HT1080 (cell line): ENCODE measurements at places on chromosomes 13 and 19. TPM values are rescaled to one million over a fixed set of nuclear protein-coding genes. Genes with fewer than 3 reads are reported as not detected.
A peak's percentile ranks its signal among the peaks of the same experiment; 100 is the strongest.

Gene CPAMD8
- not detected in 2 replicates for total RNA-seq

Gene CGB2
- total RNA-seq = 0.71 TPM in 1 of 2 replicates, not detected in the other

Gene ZNF653
- total RNA-seq = 5.2 and 11.6 TPM in 2 replicates

Gene CNN2
- 122 and 196 TPM in 2 replicates for total RNA-seq

Gene JAK3
- 0.06 TPM in 1 of 2 replicates, not detected in the other for total RNA-seq

Gene ZNF135
- 0.03 TPM in 1 of 2 replicates, not detected in the other for total RNA-seq

Gene ZNF460
- total RNA-seq = 22.6 and 22.7 TPM in 2 replicates

Gene PRDX2
- total RNA-seq = 88.6 and 94.3 TPM in 2 replicates

Gene DLEU7
- total RNA-seq = not detected in 2 replicates

Gene SLITRK5
- total RNA-seq = under 0.01 TPM in 1 of 2 replicates, not detected in the other

Gene SLC25A41
- total RNA-seq = 0.18 TPM in 1 of 2 replicates, not detected in the other

Gene ZNF582
- 0.06 and 0.53 TPM in 2 replicates for total RNA-seq

Gene ZNF497
- 0.67 and 2.1 TPM in 2 replicates for total RNA-seq

Gene ZNF112
- total RNA-seq = 4.0 TPM in 2 replicates

Gene ZNF726
- total RNA-seq = 8.7 and 8.8 TPM in 2 replicates

GRCh38 chr19:42197375-42197817 is 20.1 kb downstream of the DEDD2 start:
- DNase-seq = no peak

- DNase-seq = no peak
Observed at GRCh38 chr13:95117092-95117491, 184.2 kb downstream of the ABCC4 start.

GRCh38 chr19:38284422-38284821 is 19.6 kb upstream of the C19orf33 start:
- DNase-seq = no peak

DNA sequence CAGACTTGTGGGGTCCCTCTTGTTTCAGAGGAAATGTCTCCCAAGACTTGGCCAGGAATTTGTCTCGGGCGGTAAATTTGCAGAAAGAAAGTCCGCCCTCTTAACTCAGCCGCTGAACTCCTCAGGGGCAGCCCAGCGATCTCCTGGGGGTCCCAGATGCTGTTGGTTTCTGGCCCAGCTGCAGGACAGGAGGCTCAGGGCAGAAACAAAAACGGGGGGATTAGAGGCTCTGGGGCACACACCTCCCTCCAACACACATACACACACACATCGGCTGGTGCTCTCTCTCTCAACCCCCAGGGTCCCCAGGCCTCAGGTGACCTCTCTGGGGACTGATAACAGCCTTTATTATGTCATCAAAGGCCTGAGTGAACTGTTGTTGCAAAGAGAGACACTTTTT is 7.1 kb downstream of the ARHGEF18 start:
- no peak for DNase-seq

DNA sequence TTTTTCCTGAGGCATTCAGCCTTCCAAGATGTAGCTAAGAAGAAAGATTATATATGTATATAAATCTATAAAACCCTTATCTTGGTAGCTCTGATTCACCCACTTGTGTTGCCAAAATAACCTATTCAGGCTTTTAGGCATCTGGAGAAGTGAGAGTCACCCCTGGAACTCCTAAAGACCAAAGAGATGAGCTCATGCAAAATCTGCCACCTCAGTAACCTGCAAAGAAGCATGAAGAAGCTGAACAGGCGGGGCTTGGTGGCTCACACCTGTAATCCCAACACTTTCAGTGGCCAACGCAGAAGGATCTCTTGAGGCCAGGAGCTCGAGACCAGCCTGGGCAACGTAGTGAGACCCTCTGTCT is 393.7 kb downstream of the FOXO1 start:
- DNase-seq = peak; percentile 44

DNA sequence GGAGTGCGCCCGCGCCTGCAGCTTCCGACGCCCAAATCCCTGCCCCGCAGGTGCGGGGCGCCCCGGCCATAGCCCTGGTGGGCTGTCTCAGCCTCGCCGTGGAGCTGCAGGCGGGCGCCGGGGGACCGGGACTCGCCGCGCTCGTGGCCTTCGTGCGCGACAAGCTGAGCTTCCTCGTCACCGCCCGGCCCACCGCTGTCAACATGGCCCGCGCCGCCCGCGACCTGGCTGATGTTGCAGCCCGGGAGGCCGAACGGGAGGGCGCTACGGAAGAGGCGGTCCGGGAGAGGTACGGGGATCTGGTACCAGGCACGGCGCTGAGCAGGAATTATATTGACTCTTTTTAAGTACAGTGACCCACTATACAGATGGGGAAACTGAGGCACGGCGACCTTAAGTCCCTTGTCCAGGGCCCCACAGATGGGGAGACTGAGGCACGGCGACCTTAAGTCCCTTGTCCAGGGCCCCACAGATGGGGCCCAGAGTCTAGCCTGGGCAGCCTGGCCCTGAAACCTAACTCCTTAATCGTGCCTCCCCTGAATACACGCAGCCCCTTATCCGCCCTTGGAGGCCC is 586 bp downstream of the MRI1 start:
- no peak for DNase-seq

GRCh38 chr13:39232401-39232980 is 194.2 kb downstream of the NHLRC3 start:
- no peak for DNase-seq

DNA sequence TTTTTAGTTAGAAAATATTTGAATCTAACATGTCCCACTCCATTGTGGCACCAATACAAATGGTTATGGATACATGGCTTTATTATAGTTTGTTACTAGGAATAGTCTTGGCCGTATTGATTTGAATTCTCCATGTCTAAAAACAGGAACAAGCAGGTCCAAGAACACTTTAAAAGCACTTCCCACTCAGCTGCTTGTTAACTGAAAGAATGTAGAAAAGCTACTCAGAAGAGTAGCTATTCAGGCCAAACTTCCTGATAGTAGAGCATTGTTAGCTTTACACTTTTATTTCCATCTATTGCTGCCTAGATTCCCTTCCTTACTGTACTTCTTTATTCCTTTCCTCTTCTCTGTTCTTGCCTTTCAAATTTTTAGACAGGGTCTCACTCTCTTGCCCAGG is 6.9 kb downstream of the PIBF1 start:
- no peak for DNase-seq

- DNase-seq = no peak
Observed at GRCh38 chr13:41562541-41563178, 105.3 kb downstream of the RGCC start.

DNA sequence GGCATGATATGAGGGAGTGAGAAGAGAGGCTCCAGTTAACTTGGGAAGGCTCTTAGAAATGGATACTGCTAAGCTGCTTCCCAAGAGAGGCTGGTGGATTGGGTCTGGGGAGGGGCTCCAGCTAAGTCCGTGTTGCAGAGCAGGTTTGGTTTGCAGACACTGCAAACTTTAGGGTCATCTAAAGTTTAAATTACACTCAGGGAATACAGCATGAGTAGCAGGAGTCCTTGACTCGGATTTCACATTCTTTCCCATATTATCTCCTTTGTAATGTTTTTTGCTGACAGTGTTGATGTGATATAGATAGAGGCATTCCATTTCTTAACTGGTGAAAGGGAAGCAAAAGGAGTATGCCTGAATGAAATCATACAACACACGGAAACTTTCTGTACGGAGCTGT is 31.9 kb downstream of the SGCG start:
- DNase-seq = no peak

DNA sequence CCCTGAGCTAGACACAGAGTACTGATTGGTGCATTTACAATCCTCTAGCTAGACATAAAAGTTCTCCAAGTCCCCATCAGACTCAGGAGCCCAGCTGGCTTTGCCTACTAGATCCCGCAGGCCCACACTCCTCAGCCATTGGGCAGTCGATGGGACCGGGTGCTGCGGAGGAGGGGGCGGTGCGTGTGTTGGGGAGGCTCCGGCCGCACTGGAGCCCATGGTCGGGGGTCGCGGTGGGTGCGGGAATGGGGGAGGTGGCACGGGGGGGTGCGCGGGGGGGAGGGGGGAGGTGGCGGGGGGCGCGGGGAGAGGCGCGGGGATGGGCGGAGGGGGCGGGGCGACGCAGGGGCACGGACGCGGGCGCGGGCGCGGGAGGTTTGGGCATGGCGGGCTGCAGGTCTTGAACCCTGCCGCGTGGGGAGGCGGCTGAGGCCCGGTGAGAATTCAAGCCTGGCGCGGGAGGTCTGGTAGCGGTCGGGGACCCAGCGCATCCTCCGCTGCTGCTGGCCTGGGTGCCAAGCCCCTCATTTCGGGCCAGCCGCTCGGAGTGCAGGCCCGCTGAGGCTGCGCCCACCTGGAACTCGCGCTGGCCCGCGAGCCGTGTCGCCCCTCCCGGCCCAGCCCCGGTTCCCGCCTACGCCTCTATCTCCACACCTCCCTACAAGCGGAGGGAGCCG is 674.1 kb downstream of the SLITRK5 start:
- no peak for DNase-seq

DNA sequence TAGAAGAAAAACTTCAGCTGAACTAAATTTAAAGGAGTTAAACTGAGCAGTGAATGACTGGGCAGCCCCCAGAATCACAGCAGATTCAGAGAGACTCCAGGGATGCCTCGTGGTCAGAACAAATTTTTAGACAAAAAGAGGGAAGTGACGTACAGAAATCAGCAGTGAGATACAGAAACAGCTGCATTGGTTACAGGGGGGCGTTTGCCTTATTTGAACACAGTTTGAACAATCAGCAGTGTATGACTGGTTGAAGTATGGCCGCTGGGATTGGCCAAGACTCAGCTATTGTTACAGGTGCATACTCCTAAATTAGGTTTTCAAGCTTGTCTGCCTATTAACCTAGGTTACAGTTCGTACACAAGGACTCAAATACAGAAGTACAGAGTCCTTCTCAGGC is 2.2 kb upstream of the SPRYD7 start:
- no peak for DNase-seq

DNA sequence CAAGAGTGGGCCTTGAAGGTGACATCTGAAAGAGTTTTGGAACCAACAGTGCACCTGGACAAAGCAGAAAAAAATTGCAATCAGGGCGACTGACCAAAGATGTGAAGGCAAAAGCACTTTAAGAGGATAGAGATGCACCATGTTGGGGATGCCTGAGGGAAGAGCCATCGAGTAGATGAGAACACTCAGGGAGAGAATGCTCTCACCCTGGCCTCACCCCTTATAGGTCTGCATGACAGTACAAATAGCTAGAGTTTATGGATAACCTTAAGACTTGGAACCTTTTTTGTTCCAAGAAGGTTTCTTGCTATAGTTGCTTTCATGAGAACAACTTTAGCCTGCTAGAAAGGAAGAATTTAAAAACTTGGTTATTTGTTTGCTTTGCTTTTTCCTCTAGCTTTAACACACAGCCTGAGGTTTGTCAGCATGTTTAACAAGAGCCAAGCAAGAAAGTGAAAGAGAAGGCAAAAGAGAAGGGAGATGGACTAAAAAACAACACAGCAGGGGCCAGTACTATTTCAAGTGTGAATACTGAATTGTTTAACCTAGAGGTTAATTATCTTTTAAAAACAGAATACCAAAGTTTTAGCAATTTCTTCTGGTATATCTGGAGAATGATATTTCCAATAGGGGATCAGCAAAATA is 418.9 kb downstream of the DIAPH3 start:
- no peak for DNase-seq

DNA sequence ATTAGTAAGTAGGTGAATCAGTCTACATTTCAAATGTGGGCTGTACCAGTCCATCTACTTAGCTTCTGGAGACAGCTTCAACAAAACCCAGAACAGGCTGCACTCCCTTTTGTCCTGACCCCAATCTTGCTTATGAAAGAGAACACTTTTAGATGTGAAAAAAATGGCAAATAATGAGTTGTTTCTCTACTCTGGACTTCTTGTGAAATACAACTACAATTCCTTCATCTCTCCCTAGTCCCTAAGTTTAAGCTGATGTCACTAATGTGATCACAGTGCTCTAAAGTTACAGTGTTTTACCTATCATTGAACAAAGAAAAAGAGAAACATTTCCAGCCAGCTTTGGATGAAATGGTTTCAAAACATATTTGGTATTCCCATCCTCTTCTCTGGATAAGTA is 183.9 kb downstream of the LHFPL6 start:
- DNase-seq = no peak

DNA sequence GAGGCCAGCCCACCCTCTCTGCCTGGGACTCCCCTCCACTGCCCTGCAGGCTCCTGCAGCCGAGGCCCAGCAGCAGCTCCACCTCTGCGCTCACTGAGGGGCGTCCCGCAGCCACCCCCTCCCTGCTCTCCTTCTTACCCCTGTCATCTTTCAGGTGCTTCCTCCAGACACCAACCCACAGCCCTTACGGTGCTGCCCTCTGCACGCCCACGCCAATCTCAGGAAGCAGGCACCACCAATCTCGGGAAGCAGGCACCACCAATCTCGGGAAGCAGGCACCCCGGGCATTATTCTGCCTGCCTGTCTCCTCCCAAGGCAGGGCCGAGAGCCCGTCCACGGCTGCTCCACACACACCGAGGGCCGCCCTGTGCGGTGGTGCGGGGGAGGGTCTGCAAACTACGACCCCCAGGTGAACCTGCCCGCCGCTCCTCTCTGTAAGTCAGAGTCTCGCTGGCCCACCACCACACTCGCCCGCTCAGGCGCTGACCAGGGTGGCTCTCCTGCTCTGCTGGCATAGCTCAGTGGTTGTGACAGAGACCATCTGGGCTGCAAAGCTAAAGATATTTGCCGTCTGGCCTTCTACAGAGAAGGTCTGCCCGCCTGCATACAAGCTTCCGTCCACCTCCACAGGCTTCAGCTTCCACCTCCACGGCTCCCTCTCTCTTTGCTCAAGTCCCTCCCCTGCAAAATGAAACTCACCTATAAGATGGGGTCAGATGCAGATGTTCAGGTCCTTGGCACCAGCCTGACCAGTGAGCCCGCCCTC is 2.9 kb downstream of the LSM7 start:
- no peak for DNase-seq

GRCh38 chr19:37738371-37738770 is 18.8 kb upstream of the ZNF607 start:
- DNase-seq = no peak

GRCh38 chr19:31770223-31770622 is 421.0 kb upstream of the TSHZ3 start:
- DNase-seq = no peak

- DNase-seq = no peak
Observed at GRCh38 chr19:38399537-38399936, 3.4 kb upstream of the FAM98C start.

- no peak for DNase-seq
Observed at GRCh38 chr19:38839816-38840582, 8.4 kb upstream of the ECH1 start.

DNA sequence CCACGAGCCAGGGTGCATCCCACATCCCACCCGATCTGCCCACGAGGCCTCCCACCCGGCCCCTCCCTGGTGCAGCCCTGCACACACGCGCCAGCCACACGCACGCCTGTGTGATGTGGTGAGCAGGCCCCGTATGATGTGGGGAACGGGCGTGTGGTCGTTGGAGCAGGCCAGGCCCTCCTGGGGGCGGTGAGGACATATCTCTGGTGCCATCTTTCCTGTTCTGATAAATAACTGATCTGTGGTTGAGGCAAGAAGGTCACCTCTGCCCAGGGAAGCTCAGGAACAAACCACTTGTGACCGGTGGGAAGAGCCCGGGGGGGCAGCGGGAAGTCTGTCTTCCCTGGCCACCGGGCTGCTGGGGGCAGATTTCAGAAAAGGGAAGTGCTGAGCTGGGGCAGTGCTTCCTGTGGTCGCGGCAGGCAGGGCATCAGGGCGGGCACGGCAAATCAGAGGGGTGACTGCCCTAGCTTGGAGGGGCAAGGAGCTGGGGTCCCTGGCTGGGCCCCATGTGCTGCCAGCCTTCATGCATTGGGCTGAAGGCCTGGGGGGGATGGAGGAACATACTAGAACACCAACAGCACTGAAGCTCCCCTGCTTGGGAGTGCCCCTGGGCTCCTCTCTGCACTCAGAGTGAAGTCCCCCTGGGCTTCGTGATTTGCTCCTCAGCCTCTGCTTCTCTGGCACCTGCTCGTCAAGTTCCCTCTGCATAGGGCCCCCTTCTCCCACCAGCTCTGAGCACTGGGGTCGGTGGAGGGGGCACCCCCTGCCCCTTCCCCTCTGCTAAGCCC is 35.2 kb upstream of the SLC7A10 start:
- DNase-seq = no peak
